ENCODE measurements at places on chromosomes 12 and 14.

GRCh38 chr12:104049903-104050356, at the start of gene GLT8D2:
Gene GLT8D2 (minus strand): TSS chr12:104050187. CDS start chr12:104019648, 30,539 bp downstream.
- DNase-seq: no peak

- DNase-seq: no peak
These were observed 143.7 kb upstream of the FRMD6 start for GRCh38 chr14:51507906-51508511.

GRCh38 chr12:57764662-57765002, 2.2 kb downstream of the CYP27B1 start:
- no peak for DNase-seq

- DNase-seq: no peak
These were observed 148.8 kb upstream of the CRY1 start for GRCh38 chr12:107242189-107242588.

GRCh38 chr12:131991816-131992430, 42.2 kb downstream of the EP400 start:
- DNase-seq: no peak

GRCh38 chr12:94740601-94741362, 90.4 kb upstream of the TMCC3 start:
- no peak for DNase-seq
